ENCODE measurements at places on chromosomes 12 and 14.

GRCh38 chr14:55711175-55711811 is 131.3 kb downstream of the KTN1 start:
- DNase-seq: no peak

DNA sequence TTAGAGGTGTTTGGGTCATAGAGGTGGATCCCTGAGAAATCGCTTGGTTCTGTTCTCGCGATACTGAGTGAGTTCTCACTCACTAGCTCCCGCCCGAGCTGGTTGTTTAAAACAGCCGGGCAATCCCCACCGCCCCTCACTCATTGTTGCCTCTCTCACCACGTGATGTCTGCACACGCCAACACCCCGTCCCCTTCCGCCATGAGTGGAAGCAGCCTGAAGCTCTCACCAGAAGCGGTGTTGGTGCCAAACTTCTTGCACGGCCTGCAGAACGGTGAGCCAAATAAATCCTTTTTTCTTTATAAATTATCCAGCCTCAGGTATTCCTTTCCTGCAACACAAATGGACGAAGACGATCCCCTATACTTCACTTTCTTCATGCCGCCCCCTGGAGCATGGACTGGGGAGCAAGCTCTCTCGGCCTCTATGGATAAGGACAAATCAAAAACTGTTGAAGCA is 45.4 kb upstream of the CCND2 start:
- no peak for DNase-seq

DNA sequence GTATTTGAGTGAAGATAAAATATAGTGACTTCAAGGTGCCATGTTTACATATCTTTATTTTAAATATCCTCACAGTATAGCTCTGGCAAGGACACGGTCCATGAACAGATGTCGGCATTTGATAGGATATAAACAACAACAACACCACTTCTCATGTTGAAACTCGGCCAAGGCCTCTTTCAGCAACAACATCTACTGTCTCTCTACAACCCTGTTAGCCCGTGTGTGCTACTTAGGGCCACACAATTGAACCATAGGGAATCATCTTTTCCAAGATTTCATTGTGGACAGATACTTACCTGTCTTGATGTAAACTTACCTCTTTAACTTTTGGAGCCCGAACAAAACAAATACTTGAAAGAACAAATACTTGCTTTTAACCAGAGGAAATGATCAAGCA is 168.7 kb upstream of the SSTR1 start:
- no peak for DNase-seq

GRCh38 chr14:55386037-55386808 is 25.4 kb downstream of the ATG14 start:
- DNase-seq: peak; percentile 24

GRCh38 chr12:386651-387050 is 2.5 kb downstream of the KDM5A start:
- DNase-seq: no peak

DNA sequence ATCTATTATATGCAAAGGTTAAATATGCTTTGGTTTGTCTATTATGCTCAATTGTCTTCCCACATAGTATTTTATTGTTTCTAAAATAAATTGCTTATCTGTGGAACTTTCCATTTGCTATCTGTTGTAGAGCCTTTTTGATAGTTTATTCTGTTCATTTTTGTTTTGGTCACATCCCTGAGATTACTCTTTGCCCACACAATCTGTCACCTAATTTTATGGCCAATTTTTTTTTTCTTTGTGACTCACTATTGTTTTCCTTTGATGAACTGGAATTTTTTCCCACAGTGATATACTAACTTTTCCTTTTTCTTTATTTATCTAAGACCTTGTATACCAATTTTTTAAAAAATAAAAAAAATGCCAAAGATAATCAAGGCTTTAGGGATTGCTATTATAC is 61.1 kb downstream of the RASSF9 start:
- DNase-seq: no peak

DNA sequence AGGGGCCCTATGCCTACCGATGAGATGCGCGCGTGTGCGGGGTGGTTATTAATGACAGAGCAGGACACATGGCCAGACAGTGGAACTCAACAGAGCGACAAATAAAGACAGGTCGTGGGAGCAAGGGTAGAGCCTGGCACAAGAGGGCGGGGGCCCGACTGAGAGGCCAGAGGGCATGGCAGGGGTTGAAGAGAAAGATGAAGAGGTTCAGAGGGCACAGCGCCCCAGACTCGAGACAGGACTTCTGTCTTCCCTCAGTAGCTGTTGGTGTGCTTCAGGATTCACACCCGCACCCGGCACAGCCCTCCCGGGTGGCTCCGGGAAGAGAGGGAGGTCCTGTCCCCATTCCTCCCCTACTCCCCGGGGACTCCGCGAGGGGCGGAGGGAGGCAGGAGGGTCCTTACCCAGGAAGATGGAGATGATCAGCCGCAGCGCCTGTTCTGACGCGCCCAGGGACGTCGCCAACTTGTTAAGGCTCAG is 366 bp downstream of the LPCAT3 start:
- DNase-seq: no peak

GRCh38 chr14:28502517-28502916 is 264.1 kb upstream of the FOXG1 start:
- no peak for DNase-seq

GRCh38 chr12:57583008-57583831 is 7.8 kb upstream of the PIP4K2C start:
- peak; percentile 60 for DNase-seq

GRCh38 chr12:48366131-48366530 is 15.4 kb upstream of the ZNF641 start:
- no peak for DNase-seq

GRCh38 chr14:93183596-93184317 is 940 bp downstream of the MOAP1 start:
- no peak for DNase-seq

DNA sequence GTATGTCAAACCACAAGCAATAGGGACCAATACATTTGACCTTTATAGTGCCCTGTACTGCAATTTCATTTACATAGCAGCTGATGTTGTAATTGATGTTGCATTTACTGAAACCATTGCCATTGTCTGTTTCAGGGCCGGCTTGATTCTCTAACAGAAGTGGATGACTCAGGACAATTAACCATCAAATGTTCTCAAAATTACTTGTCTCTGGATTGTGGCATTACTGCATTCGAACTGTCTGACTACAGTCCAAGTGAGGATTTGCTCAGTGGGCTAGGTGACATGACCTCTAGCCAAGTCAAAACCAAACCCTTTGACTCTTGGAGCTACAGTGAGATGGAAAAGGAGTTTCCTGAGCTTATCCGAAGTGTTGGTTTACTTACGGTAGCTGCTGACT is 216.0 kb downstream of the AKAP6 start:
- DNase-seq: no peak

DNA sequence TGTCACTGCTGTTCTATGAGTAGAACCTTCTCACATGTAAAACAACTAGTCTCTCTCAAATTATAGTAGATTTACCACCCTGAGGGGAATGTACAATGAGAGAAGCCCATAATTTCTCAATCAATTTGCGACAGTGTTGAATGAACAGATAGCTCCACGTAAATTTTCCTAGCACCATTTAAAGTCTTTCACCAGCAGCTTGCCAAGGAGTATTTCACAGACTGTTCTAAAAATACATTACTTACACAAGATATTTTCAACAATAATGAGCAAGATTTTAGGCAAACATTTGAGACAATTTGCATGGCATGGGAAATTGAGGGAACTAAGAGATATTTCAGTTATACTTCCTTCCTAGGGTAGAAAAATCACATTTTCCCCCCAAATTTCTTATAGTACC is 151.6 kb downstream of the KICS2 start:
- no peak for DNase-seq

- no peak for DNase-seq
Observed at GRCh38 chr12:129964826-129965457, 61.1 kb upstream of the TMEM132D start.
